ENCODE measurements at places on chromosomes 2 and 18. TPM values are rescaled to one million over a fixed set of nuclear protein-coding genes. Genes with fewer than 3 reads are reported as not detected.

The SLC38A11 gene
- total RNA-seq: 0.63 TPM

- no peak for DNase-seq
Measured at GRCh38 chr18:57780706-57781347, 22.3 kb downstream of the ATP8B1 start.

DNA sequence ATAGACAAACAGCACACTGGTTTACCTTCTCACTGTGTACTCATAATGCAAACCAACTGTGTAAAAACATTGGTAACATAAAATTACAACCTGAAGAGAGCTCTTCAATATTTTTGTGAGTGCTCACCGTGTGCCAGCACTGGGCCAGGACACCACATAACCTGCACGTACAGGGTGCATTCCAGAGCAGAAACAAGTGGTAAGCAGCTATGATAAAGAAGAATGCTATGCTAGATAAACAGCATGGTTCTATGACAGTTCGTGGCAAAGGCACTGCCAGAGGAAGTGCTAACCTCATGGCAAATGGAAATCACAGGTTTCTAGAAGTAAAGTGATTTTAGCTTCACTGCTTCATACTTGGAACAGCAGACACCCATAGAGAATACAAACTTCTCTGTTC, 343.5 kb downstream of the MTX2 start:
- no peak for DNase-seq

DNA sequence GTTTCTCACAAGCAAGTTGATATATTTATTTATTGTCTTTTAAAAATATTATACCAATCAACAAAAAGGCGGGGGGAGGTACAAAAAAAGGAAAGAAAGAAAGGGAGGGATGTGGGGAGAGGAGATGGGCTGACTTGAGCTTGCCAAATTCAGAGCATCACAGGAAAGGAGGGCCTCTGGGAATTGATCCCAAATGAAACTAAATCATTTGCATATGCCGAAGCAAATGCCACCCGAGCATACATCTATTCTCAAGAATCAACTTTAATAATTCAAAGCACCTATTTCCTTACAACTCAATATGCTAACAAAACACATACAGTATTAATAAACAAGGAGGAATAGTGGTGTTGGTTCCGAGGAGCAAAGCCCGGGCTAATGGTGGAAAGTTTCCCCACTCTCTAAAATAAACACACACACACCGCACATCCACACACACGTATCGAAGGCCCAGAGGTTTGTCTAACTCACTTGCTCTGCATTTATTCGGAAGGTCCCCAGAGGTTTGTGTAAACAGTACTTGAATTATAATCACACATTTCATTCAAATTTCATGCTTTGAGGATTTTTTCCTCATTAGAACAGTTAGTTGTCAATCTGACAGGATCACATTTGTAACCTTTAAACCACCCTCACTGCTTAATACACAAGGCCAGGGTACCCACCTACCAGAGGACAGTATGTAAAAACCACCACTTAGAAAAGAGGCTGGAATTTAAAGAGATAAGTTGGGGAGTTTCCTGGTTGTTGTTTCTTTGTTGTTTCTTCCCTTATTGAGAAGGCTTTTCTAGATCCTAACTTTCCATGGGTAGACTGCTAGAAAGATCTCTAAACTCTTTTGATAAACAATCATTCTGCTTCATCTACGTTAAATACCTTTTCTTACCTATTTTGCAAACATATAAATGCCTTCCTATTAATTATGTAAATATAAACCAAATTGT, 264.7 kb downstream of the TCF4 start:
- DNase-seq: no peak

Measured in left lung (tissue), 14 donors.